NCI-H187 (cell line): ENCODE measurements at places on chromosomes 6 and 20.
A peak's percentile ranks its signal among the peaks of the same experiment; 100 is the strongest.

- DNase-seq: no peak
Measured at GRCh38 chr6:11412011-11412424, 125.5 kb upstream of the TMEM170B start.

GRCh38 chr6:113786168-113786567, 71.0 kb upstream of the MARCKS start:
- no peak for DNase-seq

DNA sequence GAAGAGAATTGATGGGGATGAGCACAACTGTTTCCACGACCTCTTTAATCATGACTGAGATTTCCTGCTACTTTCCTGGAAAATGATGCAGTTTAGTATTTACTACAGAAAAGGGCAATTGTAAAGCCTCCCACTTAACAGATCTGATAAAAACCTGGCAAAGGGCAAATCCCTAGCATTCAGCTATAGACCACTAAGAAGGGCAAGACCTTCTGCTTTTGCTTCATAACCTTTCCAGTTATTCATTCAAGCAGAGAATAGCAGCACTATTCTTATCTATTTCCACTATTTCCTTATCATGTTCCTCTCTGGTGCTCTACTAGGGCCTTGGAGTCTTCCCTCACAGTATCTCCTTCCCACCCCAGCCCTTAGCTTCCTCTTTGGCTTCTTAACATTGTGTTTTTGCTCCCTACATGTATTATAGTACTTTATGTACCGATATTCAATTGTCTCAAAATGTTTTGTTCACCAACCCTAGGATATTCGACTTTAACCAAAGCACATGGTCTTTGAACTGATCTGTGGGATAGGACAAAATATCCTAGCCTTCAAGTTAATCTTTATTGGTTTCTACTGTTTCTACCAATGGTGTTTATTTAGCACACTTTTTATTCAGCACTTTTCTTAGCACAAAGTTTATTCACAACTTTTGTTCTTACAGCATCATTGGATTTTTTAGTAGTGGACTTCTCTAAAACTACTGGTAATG, 32.7 kb upstream of the MANEA start:
- no peak for DNase-seq

DNA sequence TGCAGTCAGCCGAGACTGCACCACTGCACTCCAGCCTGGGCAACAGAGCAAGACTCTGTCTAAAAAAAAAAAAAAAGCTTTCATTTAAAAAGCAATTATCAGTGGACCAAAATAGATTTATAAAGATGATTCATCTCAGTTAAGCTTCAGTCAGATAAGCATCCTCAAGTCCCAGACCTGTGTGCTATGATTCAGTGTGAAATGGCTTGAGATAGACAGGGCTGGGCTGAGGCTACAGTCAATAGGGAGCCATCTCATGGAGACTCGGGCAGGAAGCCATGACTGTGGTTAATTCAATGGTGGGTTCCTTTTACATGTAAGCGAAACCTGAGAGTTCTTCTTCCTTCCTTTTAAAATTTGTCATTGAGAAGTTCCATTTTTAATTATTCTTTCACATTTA, 276.0 kb downstream of the TFAP2A start:
- DNase-seq: no peak

GRCh38 chr6:53192682-53193188, 44.1 kb upstream of the GCM1 start:
- DNase-seq: no peak

GRCh38 chr6:38480036-38480435, 159.7 kb downstream of the BTBD9 start:
- no peak for DNase-seq

GRCh38 chr6:144277174-144277573, 8.0 kb upstream of the UTRN start:
- no peak for DNase-seq

- DNase-seq: no peak
Measured at GRCh38 chr6:79808921-79809320, 138.4 kb downstream of the ELOVL4 start.

GRCh38 chr20:20084296-20084752, 32.0 kb downstream of the CFAP61 start:
- no peak for DNase-seq

DNA sequence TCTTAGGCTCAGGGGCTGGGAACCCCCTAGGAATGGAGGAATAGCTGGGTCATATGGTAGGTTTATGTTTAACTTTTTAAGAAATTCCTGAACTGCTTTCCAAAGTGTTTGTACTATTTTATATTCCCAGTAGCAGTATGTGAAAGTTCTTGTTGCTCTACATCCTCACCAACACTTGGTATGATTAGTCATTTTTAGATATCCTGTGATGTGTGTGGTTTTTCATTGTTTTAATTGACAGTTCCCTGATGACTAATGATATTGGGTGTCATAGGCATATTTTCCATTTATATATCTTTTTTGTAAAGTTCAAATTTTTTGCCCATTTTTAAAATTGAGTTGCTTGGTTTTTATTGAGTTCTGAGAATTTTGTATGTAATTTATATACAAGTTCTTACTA, 72.3 kb downstream of the SLC16A10 start:
- no peak for DNase-seq

GRCh38 chr6:16687045-16687444, 74.2 kb downstream of the ATXN1 start:
- DNase-seq: no peak

- no peak for DNase-seq
Measured at GRCh38 chr20:17896771-17897369, 71.7 kb downstream of the SNX5 start.

DNA sequence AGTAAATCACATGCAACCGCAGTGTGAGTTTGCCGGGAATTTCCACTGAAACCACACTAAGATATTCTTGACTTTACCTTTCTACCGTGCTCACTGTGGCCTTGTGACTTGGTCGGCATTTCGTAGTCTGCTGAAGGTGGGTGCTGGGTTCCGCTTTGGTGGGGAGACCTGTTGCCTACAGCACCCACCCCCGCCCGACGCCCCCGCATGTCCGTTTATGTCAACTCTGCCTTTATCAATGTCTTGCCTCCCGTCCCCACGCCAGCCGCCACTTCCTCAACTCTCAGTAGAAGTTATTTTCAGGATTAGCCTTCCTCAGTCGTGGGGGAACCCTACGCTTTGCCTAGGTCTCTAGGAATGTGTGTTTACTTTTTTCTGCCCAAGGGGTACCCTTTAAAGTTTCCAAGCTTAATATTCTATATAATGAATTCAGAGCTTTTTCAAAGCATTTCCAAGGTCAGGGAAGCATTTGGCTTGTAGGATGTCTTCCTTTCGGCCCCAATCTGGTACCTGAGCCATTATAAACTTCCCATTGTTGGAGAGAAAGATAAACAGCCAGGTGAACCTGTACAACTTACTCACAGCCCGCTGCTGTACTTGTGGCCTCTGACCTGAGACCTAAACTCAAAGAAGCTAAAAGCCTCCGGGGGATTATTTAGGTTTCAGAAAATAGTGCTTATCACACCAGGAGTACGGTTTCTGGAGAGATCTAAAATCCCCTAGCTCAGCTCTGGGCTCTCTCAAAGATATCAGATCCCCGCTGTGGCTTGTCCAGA, 54.2 kb downstream of the TBC1D7 start:
- no peak for DNase-seq

DNA sequence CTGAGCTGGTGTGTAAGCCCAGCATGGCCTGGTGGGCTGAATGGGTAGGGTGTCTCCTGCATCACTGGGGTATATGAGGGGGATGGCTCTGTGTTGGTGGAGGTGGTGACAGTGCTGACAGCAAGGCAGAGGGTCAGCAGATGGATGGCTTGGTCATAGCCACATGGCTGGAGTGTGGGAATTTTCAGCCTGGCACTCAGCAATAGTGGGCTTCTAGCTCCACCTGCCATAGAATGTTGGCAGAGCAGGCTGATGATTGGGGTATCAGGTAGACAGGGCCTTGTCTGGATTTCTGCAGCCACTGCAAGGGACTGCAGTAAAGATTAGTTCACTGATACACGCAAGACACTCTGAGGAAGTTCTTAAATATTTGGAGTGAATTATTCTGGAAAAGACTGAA, 137.5 kb upstream of the BACH2 start:
- DNase-seq: no peak

GRCh38 chr6:7684843-7685242, 41.1 kb upstream of the BMP6 start:
- no peak for DNase-seq

DNA sequence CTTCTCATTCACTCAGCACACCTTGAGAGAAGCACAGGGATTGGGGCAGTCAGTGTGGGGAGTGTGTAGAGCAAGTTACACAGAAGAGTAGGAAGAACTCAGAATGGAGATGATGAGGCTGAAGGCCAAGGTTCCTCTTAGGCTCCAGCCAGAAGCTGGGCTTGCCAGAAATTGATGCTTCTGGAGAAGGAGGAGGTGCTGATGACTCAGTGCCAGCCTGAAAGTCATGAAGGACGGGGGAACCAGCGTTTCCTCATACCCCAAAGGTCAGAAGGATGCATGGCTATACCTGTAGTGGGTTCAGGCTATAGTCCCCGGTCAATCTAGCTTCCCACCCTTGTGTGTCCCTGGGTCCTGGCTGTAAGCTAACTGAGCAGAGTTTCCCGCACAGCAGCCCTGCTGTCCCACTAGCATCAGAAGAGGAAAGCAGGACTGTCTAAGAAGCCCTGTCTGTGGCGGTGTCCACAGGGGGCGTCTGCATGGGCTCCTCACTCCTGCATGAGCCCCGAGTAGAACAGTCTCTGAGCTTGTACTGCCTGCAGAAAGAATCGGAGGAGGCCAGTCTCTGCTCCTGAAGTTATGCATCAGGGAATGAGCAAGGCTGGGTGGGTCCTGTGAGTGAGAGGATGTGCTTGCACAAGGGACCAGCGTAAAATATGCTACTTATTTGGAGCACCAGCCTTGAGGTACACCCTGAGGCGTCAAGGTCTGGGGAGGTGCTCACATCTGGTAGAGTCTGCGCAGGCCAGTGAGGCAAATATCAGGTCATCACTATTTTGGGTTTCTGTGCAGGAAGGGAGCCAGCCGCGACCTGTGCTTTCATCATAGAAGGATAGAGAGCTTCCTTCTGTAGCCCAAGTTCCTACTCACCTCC, 148.5 kb downstream of the MRPL14 start:
- DNase-seq: no peak

DNA sequence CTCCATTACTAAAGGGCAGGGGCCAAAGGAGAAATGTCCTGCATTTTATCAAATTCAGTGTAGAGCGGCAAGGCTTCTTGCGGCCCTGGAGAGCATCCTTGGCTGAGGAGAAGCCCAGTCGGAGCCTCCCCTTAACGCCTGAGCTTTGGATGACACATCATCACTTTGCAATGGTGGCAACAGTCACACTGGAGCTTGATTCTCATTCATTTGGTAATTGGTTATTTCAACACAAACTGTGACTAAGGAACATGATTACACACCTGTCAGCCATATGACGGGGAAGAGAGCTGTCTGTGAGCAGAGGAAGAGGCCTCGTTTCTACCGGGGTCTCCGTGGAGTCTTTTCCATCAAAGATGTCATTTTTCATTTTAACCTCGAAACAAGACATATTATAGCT, 81.4 kb downstream of the SOBP start:
- DNase-seq: no peak

DNA sequence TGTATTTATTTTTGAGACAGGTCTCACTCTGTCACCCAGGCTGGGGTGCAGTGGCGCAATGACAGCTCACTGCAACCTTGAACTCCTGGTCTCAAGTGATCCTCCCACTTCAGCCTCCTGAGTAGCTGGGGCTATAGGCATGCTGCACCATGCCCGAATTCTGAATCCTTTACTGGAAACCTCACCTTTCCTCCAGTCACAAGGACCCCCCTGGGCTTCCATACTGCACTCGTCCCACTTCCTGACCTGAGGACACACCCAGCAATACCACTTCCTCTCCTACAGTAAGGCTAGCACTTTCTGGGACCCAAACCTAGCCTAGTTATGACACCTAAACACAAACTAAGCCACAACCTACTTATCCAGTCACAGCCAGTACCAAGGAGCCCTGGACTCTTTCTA, 68.2 kb downstream of the FAM217A start:
- DNase-seq: no peak

DNA sequence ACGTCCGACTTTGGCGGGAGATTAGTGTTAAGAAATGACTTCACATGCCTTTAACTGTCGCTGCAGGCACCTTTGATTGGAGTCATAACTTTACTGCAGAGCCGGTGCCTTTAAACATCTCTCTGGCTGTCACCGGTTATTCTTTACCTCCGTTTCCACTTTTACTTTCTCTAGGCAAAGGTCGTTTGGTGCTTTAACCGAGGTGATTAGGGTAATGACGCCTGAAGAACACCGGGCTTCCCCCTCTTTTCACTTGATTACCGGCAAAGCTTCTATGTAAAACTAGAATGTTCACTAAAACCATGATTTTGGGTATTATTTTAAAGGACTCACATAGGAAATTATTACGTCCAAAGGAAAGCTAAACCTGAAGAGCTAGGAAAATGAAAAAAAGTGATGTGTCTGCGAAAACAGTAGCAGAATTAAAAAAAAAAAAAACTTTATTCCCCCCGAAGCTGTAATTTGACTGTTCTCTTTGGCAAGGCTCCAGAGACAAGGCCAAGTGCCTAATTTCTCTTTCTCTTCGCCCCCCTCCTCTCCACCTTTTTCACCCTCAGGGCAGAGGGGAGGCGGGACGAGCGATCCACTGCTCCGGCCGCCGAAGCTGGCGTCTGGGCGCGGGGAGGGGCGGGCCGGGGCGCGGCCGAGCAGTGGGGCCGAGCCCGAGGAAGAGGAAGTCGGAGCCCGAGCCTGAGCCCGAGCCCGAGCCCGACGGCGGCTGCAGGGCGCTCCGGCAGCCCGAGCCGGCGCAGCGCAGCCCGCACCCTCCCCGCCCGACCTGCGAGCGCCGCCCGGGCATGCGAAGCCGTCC, at the start of gene PLEKHG1:
PLEKHG1 (plus strand) TSS at position 687 of the 811 bp plus-strand sequence. CDS start 133,797 bp downstream, outside the sequence.
- DNase-seq: peak; percentile 29

DNA sequence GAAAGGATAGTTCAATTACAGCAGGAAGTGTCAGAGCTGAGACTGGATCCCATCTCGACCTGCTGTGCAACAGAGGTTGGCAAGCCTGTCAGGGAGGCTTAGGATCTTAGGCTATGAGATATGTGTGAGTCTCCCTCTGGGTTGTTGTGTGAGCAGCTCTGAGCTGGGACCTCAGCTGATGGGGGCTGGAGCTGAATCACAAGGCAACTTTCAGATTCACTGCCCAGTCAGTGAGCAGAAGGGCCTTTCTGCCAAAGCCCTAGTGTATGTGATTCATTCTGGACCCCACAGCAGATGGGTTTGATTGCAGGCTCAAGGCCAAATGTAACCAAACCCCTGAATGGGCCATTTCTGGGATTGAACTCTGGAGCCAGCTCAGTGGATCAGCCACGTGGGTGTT, 4.5 kb downstream of the PI3 start:
- no peak for DNase-seq

GRCh38 chr6:63975699-63976098, 340.1 kb downstream of the PHF3 start:
- no peak for DNase-seq
